ENCODE measurements at places on chromosomes 13 and 19. TPM values are rescaled to one million over a fixed set of nuclear protein-coding genes. Genes with fewer than 3 reads are reported as not detected.

PSG3 gene
- total RNA-seq: not detected

DNA sequence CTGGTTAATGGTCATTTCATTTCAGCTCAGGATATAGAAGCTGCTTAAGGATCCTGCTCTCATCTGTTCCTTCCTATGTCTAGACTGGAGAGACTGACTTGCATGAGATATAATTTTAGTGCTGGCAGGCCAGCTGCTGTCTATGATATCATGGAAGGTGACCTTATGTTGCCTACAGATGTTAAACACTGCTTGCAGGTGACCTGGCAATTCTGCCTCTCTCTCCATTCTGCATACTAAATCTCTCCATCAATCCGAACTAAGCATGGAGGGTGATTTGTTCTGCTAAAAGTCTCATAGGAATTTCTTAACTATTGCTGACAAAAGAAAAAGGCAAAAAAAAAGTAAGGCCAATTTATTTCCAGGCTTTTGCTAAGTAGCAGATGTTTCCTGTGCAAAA, 81.0 kb downstream of the CCNA1 start:
- DNase-seq: no peak

DNA sequence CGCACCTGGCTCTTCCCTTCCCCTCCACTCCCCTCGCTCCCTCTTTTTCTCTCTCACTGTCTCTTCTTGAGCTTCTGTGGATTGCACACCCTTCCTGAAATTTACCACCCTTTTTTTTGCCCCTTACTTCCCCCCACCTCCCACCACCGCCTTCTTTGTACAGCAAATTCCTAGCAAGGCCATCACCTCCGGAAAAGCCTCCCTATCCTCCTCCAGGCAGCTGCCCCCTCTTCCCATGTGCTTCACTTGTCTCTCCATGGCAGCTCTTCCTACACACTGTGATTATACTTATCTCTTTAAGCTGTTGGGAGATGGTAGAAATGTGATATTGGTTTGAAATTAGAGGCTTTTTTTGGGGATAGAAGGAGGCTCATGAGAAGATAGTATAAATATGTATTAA, 28.3 kb upstream of the KCTD4 start:
- DNase-seq: no peak

- DNase-seq: no peak
These were observed 256.1 kb upstream of the MAB21L1 start for GRCh38 chr13:35732565-35732964.

GRCh38 chr19:7907122-7907521, 3.4 kb downstream of the MAP2K7 start:
- DNase-seq: no peak

GRCh38 chr19:855142-855541, 3.0 kb downstream of the ELANE start:
- DNase-seq: no peak

DNA sequence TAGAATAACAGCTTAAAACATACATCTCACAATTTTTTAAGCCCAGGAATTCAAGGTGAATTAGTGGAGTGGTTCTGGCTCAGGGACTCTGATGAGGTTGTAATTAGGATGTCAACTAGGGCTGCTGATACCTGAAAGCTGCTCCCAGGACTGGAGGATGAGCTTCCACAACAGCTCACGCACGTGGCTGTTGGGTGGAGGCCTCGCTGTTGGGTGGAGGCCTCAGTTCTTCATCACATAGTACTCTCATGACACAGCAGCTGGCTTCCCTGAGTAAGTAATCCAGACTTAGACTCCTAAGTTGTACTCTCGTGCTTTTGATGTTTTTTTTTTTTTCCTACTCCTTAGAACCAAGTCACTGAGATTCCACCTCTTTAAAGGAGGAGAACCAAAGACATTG, 577.1 kb upstream of the PRR20A start:
- DNase-seq: no peak

DNA sequence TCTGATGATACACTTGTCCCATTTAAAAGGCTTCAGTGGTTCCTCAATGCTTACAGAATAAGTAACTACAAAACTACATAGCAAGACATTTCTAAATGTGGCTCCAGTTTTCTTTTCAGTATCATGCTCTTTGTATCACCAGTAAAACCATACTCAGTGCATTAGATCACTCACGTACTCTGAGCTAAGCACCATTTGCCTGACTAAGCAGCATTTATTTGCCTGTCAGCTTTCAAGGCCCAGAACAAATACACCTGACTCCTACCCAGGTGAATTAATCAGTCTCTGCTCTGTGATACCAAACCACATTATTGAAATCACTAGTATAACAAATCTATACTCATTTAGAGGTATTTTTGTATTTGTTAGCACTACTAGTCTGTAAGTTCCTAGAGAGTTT, 47.4 kb upstream of the PCDH20 start:
- DNase-seq: no peak

- no peak for DNase-seq
These were observed 1227.5 kb upstream of the MIR17HG start for GRCh38 chr13:90120026-90120425.

DNA sequence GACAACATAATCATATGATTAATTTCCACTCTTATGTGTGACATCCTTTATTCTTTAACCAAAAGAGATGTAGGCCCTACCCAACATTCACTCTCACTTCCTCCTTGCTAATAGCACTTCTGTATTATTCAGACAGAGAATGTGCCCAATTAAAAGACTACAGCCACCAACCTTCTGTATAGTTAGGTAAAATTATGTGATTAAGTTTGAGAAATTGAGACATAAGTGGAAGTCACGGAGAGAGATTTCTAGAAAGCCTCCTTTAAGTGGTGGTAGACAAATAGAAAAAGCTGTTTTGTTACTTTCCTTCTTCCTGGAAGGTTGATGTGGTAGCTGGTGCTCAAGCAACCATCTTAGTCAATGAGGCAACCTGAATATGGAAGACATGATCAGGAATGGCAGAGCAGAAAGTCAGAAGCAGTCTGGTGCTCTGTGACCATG, 14.8 kb downstream of the EPSTI1 start:
- no peak for DNase-seq

GRCh38 chr19:54026656-54027055, 35.2 kb downstream of the CACNG6 start:
- DNase-seq: no peak

DNA sequence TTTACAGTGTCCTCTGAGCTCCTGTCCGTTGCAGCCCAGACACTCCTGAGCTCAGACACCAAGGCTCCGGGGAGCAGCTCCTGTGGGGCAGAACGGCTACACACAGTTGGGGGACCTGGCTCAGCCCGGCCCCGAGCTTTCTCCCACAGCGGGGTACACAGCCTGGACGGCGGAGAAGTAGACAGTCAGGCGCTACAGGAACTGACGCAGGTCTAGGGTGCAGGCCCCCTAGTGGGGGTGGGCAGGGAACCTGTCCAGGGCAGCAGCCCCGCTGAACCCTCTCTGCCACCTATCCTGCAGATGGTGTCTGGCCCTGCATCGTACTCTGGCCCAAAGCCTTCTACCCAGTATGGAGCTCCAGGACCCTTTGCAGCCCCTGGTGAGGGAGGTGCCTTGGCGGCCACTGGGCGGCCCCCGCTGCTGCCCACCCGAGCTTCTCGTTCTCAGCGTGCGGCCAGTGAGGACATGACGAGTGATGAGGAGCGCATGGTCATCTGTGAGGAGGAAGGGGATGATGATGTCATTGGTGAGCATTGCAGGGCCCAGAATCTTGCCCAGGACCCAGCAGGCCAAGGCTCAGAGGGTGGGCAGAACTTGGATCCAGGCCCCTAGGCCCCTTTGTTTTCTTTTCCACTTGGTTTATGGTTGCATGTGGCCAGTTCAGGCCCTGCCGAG, 12.9 kb upstream of the PRR19 start:
- DNase-seq: no peak

DNA sequence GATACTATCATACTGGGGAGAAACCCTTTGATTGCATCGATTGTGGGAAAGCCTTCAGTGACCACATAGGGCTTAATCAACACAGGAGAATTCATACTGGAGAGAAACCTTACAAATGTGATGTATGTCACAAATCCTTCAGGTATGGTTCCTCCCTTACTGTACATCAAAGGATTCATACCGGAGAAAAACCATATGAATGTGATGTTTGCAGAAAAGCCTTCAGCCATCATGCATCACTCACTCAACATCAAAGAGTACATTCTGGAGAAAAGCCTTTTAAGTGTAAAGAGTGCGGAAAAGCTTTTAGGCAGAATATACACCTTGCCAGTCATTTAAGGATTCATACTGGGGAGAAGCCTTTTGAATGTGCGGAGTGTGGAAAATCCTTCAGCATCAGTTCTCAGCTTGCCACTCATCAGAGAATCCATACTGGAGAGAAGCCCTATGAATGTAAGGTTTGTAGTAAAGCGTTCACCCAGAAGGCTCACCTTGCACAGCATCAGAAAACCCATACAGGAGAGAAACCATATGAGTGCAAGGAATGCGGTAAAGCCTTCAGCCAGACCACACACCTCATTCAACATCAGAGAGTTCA, 12.9 kb upstream of the ZNF470 start:
- DNase-seq: no peak
